ENCODE measurements at places on chromosomes 7 and 10.

GRCh38 chr7:77416621-77417371 is 647 bp upstream of the GSAP start:
- DNase-seq, result peak; percentile 53

GRCh38 chr7:115136796-115137443 is 215.0 kb downstream of the MDFIC start:
- DNase-seq, result no peak

- no peak for DNase-seq
Observed at GRCh38 chr10:119233123-119233820, 25.9 kb downstream of the GRK5 start.

GRCh38 chr10:46229144-46229563 is 57.6 kb upstream of the ANTXRL start:
- DNase-seq, result no peak

DNA sequence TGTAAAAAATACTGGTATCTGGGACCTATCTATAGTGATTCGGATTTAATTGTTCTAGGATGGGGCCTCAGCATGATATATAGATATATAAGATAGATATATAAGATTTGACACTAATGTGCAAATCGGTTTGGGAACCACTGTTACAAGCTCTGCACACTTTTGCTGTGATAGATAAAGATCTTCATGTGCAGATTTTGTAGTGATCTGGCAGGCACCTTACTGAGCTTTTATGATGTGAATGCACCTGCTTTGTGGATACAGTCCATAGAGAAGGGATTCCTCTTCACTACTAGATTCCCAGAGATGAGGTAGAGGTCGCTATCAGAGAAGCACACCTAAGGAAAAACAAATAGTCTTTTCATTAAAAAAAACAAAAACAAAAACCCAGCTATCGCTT is 33.3 kb upstream of the PCGF5 start:
- DNase-seq, result no peak

DNA sequence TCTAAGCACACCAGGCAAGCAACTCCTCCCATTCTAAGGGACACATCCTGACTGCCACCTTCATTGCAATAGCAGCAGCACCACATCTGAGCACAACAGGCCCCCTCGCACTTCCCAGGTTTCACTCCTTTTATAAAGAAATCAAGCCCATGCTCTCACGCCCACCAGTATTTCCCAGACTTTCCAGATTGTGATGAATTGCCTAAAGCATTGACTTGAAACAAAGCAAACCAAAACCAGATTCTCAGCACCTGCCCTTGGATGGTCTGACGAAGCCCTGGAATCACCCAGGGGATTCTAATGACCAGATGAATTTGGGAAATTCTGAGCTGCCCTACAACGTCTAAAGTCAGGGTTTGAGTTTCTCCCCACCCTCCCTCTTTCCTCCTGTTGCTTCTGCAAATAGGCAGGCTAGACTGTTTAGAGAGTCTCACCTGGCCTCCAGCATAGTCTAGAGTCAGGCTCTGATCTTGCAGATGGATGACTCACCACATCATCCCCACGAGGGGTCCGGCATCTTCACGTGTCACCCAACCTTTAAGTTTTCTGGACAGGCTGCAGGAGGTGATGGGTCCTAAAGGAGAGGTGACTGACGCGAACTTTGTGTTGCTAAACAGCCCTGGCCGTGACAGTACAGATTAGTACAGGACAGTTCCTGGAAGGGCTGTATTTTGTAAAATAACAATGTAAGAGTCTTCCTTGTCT is 198.0 kb downstream of the SKIDA1 start:
- DNase-seq, result no peak

- DNase-seq, result no peak
Observed at GRCh38 chr7:43768887-43769272, 10.4 kb downstream of the BLVRA start.

DNA sequence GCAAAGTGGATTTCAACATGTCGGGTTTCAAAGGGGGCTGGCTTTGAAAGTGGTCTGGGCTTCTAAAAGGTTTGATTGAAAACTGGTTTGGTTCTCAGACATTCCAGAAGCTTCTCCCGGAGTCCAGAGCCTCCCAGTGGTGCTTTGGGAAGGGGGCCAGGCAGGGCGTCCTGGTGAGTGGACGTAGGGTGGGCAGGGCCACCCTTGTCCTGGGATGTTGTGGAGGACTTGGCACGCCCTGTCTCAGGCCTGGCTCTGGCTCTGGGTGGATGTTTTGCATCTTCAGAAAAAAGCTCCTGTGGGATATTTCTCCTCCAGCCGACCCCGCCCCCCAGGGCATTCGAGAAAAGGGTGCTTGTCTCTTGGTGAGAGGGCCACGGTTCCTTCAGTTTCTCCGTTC is 31.2 kb downstream of the GRIFIN start:
- no peak for DNase-seq

- DNase-seq, result peak; percentile 7
Observed at GRCh38 chr10:60646966-60647796, 131.1 kb upstream of the CDK1 start.

DNA sequence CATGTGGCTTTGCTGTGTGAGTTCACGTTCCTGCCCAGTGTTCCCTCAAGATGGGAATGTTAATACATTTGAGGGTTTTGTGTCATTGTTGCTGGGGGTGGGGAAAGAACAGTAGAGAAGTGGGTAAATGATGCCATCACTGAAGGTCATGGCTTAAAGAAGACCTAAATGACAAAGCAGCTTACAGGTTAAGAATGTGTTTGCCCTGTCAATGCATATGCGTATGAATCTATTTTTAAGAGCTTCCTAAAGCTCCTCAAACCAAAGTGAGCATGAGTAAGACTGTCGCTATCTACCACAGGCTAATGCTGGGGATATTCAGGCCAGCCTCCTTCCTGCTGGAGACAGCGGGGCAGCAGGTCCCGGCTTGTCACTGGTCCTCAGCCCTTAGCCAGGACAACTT is 162.9 kb downstream of the CREB5 start:
- no peak for DNase-seq

- no peak for DNase-seq
Observed at GRCh38 chr10:50936335-50936734, 50.9 kb upstream of the A1CF start.

GRCh38 chr10:48600645-48601505 is 4.0 kb downstream of the ARHGAP22 start:
- no peak for DNase-seq

DNA sequence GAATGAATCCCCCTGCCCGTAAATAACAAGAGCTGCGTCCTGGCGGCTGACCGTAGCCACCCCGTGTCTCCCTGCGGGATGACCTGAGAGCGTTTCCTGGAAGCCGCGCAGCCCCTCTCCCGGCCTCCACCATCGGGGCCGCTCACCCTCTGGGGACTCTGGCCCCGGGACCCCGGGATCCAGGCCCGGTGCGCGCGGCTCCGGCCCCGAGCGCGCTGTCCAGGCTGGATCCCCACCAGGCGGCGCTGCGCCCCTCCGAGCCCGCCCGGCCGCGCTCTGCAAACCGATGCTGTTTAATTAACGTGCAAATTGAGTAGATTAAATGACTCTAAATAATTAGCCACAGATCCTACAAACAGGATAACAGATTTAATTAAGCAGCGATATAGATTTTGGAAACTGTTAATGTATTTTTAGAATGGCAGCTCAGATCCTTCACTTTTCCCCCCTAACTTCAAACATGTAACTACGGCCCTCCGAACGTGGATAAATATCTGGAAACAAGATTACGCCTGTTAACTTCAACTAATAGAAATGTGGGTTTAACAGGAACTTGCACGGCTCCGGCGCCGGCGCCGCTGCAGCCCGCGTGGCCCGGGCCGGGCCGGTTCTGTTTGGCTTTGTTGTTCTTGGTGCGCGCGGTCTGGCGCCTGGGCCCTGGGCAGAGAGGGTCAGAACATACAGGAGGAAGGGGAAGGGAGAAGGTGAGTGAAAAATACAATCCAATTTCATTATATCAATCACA is 7.1 kb upstream of the UNCX start:
- no peak for DNase-seq

GRCh38 chr10:119455609-119456434 is 86.7 kb downstream of the RGS10 start:
- DNase-seq, result no peak

GRCh38 chr10:131371571-131371970 is 60.0 kb upstream of the TCERG1L start:
- DNase-seq, result no peak

Measured in NCI-H1930 (cell line).